ENCODE measurements at places on chromosomes 12 and 14.

- DNase-seq: no peak
These were observed 891.6 kb downstream of the VRK1 start for GRCh38 chr14:97688631-97689336.

GRCh38 chr12:8917751-8918150, 3.4 kb downstream of the PHC1 start:
- DNase-seq: no peak

GRCh38 chr12:6607751-6608591, 792 bp upstream of the CHD4 start:
- DNase-seq: no peak

DNA sequence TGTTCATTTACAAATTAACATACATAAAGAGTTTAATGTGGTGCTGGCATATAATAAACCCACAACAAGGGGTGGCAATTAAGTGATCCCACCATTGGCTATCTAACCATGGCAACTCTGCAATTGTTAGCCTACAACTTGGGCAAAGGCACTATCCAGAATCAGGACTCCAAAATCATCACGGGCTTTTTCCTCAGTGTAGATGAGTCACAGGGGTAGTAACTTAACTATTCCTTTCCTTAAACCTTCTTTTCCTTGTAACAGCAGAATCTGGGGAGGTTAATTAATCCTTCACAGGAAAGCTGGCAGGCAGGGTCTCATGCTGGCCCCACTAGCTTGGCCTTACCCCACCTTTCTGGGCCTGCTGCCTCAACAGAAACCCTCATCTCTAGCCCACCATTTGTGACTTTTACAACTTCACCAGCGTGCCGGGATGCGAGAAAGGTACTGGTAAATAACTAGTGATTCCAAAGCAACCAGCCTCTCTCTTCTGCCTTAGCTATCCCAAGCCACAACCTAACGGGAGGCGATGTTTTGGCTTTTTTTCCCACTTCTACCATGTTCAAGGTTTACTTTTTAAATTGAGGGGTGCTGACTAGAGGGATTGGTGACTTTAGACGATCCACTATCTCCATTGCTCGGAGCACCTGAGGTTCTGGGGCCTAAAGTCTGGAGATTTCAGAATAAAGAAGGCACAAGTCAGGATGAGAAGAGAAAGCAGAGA, 744 bp downstream of the ATP5MC2 start:
- DNase-seq: no peak

- no peak for DNase-seq
These were observed 2.1 kb downstream of the NFATC4 start for GRCh38 chr14:24369907-24370687.
